ENCODE measurements at places on chromosomes 1 and 21.
A peak's percentile ranks its signal among the peaks of the same experiment; 100 is the strongest.

DNA sequence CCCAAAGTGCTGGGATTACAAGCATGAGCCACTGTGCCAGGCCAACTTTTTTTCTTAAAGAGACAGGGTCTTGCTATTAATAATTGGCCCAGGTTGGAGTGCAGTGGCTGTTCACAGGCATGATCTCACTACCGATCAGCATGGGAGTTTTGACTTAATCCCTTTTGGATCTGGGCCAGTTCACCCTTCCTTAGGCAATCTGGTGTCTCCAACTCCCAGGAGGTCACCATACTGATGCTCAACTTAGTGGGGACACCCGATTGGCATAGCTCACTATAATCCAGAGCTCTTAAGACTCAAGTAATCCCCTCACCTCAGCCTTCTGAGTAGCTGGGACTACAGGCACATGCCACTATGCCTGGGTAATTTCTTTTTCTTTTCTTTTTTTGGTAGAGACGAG is 64.2 kb upstream of the SCYL3 start:
- no peak for DNase-seq

DNA sequence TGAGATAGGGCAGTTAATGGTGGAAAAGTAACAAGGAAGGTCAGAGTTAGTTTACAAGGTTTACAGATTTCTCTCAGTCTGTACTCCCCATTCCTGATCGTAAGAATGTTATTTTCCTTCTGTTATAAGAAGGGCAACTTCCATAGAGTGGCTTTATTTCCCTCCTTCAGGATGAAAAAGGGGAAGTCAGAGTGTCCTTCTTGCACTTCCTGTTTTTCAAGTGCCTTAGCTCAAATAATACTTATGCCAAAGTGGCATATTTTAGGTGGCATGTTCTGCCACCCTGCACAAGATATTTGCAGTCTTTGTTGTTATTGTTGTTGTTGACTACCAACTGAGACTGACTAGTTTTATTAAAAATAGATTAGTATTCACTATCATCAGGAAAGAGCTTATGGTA is 730.7 kb upstream of the ADGRL4 start:
- DNase-seq: no peak

DNA sequence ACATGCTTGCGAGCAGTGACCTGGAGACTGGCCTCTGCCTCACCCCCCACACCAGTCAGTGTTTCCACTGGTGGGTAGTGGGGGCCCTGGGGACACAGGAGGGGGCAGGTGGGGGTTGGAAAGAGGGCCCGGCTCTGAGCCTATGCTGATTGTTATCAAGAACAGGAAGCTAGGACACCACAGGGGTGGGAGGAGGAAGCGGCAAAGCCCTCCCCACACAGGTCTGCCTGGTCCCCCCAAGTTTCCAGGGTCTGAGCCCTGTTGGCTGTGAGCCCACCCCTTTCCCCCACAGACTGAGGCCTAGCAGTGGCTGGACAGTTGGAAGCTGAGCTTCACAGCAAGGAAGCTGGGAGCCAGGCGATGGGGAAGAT is 1.6 kb upstream of the PTPN7 start:
- no peak for DNase-seq

DNA sequence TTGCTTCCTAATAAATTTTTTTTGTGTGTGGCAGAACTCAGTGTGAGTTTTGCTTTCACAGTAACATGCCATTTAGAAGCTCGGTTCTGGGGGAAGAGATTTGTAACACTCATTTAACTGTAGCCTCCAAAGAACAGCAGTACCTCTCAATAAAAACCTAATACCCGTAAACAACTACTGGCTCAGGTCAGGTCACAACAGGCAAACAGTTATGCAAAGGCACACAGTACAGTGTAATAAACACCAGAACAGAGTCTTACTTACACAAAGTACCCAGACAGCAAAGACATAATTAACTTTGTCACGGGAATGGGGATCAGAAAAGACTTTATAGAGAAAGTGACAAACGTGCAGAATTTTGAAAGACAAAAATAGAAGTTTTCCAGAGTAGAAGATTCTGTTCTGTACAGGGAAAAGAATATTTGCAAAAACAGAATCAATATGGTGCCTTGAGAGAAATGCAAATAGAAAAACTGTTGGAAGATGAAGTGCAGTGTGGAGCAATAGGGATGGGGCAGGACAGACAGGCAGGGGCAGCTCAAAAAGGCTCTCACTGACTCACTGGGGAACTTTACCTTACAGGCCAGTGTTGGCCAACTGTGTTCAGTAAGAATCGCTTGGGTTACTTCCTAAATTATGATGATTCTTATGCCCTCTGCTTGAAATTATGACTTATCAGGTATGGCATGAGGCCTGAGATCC is 38.8 kb downstream of the EGLN1 start:
- no peak for DNase-seq

GRCh38 chr1:156413391-156414246 is 44.6 kb downstream of the RHBG start:
- no peak for DNase-seq

GRCh38 chr21:27564684-27565301 is 597.9 kb upstream of the ADAMTS5 start:
- no peak for DNase-seq

DNA sequence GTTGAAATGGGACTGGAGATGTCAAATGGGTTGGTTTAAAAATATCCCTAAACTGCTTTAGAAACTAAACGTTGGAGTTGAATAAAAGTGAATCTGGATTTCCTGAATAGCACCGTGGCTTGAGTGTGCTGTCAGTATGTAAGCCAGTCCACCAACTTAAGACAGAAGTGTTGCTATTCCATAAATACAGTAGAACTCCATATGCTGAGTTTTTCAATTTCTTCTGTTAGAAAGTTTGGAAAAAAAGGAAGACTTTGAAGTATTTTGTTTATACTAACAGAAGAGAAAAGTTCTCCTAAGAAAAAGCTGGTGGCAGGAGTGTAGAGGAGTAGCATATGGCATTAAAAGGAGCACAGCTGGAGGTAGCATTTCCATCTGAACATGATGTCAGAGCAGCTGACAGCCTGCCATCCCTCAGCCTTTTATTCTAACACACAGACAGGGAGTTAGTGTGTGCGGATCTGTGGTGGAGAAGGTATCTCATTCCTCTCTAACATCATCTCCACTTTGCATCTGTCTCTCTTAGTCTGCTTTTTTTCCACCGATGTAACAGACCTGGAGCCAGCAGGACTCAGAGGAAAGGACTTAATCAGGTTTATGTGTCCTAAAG is at the start of gene ZBTB18:
TSS of gene ZBTB18 (plus strand) at position 449 of the 610 bp plus-strand sequence. CDS start at position 598, 149 bp downstream.
- DNase-seq: peak; percentile 1

DNA sequence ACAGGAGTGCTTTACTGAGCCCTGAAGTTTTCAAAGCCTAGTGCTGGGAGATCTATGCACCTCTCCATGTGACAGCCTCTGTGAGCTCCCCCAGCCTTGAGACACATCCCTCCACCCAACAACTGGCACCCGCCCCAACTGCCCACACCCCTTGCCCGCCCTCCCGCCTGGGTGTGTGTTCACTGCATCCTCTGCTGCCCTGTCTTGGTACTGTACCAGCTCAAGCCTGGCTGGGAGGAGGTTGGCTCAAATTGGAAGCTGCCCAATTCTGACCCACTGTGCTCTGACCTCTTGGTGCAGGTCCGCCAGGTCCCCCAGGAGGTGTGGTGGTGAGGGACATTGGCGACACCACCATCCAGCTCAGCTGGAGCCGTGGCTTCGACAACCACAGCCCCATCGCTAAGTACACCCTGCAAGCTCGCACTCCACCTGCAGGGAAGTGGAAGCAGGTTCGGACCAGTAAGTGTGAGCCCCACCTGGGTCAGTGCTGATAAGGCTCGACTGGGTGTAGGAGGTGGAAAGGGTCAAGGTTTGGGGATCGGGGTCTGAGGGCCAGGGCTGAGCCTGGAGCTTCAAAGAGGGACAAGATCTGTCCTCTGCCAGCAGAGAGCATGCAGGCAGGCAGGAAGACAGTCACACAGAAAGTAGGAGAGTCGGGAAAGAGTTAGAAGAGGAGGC is 18.0 kb downstream of the TMEM81 start:
- no peak for DNase-seq

- DNase-seq: no peak
Observed at GRCh38 chr1:5580926-5581325, 411.3 kb downstream of the NPHP4 start.

GRCh38 chr1:215669806-215670491 is 102.8 kb downstream of the KCTD3 start:
- no peak for DNase-seq

GRCh38 chr1:165207853-165208515 is 148.5 kb downstream of the LMX1A start:
- no peak for DNase-seq

DNA sequence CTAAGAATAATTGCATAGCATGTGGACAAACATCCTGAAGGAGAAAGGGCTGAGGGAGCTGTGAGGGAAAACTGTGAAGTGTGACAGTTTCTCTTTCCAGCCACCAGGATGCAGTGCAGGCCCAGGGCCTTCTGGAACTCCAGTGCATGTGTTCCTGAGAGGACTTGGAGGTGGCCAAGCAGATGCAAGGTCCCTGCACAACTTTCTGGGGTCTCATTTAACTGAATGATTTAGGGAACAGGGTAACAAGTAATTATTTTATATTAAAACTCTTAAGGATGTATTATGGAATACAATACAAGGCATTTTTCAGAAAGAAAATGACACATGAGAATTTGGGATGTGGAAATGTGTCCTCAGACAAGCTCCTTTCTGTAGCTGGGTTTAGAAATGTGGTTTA is 61.2 kb upstream of the MCOLN3 start:
- DNase-seq: no peak

DNA sequence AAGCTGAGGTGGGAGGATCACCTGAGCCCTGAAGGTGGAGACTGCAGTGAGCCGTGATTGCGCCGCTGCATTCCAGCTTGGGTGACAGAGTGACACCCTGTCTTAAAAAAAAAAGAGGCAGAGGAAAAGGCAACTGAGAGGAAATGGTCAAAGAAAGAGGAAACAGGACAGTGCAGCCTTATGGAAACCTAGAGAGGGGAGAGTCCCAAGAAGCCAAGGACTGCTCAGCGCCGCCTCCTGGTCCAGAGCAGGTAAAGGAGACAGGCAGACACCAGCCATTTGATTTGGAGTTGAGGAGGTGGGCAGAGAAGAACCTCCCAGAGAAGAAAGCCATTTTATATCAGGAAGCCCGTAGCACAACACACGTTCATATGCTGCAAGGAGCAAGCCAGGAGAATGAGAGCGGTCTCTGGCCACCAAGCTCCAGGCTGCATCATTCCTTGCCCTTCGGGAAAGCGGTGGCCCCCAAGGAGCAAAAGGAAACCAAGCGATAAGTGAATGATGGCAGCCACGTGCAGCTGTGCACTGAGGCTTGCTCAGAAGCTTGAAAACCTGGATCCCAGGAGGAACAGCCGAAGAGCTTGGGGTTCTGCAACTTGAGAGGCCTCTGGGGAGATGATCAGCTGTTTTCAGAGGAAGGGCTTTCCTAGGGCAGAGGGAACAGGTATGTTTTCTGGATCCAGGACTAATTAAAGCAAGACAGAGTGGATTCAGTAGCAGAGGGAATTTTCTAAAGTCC is 33.7 kb downstream of the LRRC42 start:
- no peak for DNase-seq

GRCh38 chr1:8986814-8987190 is 39.4 kb downstream of the SLC2A7 start:
- DNase-seq: no peak

DNA sequence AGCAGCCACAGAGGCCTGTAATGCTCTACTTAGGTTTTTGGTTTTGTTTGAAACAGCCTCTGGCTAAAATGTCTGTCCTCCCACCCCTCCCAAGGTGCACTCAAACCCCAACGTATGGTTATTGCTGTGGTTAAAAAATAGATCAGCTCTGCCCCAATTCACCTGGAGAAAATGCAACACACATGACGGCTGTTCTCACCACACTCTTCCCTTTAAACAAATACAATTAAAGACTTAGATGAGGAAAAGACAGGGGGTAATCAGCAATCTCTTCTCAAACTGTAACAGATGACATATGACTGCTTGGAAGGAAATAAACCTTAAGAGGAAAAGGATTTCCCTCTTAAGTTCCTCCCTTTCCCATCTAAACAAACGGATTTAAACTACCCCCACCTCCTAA is 6.2 kb upstream of the MTMR11 start:
- DNase-seq: no peak

GRCh38 chr1:221912230-221912629 is 170.3 kb upstream of the DUSP10 start:
- DNase-seq: no peak

DNA sequence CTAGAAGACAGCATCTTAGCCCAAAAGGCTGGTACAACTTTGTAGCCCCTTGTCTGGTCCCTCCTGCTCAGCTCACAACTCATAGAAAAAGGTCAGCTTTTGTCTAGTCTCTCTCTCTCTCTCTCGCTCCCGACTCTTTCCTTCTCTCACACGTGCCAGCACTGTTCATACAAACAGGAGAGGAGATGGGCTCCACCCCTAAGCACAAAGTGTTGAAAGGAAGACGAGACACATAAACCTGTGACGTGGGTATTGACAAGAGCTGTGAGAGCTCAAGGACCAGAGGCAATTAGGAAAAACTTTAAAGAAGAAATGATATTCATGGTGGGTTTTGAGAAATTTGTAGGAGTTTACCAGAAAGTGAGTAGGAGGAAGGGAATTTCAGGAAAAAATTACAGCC is 23.6 kb upstream of the KCNC4 start:
- no peak for DNase-seq

DNA sequence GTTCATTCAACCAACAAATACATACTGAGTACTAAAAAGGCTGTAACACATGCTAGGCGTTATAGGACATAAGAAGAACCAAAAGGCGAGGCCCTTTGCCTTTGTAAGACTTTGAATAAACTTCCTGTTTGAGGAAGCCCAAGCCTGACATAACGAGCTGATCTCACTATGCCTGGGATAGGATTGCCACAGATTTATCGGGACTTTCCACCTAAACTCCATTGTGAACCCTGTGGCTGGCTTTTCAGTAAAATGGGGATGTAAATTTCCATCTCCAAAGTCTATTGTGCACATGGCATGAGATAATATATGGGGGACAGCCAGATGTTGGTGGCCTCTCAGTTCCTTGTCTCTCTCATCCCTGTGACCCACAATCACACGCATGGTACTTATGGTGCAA is 41.9 kb downstream of the LMO4 start:
- no peak for DNase-seq

DNA sequence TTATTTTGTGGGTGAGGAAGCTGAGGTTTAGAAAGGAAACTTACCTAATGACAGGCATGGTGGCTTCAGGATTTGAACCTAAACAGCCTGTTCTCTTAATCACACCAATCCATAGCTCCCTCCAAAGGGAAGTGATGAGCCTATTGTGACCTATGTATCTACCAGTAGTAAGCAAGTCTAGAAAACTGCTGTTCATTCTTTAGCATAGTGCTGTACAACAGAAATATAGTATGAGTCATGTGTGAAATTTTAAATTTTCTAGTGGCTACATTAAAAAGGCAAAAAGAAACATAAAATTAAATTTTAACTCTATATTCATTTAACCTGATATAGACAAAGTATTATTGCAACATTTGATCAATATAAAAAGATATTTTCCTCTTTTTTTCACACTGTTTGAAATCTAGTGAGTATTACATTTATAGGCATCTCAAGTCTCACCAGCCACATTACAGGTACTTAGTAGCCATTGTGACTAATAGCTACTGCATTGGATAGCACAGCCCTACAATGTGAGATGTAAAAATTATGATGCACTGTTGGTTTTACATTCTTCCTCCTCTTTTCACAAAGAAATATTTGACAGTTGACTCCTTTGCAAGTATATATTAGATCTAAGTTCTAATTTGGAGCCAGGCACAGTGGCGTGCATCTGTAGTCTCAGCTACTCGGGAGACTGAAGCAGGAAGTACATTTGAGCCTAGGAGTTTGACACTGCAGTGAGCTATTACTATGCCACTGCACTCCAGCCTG is 16.6 kb downstream of the IPO9 start:
- no peak for DNase-seq
